ENCODE measurements at places on chromosomes 6 and 20.
A peak's percentile ranks its signal among the peaks of the same experiment; 100 is the strongest.

GRCh38 chr6:128343706-128344105, 176.7 kb downstream of the PTPRK start:
- DNase-seq, result no peak

DNA sequence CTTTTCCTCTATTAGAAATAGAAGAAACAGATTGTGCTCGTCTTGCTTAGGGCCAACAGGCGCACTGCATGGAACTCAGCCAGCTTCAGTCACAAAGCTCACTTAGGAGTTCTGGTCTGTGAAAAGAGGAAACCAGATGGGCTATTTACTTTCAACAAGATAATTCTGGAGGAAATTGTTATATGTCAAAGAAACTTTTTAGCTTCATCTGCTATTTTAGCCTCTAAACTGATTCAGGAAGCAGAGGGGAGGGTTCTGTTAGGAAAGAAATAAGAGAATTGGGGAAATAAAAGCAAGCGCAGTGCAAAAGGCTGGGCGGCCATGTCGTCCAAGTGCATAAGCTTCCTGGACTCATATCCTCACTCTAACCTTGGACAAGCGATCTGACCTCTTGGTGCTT, 21.3 kb downstream of the PRKN start:
- DNase-seq, result no peak

DNA sequence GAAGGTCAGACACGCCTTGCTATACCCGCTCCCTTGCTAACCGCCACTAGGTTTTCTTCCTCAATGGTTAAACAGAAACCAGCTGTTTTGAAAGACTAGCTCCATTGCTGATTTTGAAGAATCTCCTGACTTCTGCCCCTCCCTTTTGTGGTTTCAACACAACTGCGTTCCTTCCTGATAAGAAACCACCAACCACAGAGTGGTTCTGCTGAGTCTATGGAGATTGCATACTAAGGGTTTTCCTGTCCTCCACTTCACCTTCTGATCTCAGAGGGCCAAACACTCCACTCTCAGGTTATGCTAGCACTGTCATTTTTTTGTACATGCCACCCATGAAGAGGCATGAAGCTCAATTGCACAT, 207.9 kb downstream of the MYLK4 start:
- DNase-seq, result peak; percentile 75

GRCh38 chr6:165692106-165692653, 29.1 kb upstream of the PDE10A start:
- DNase-seq, result no peak

GRCh38 chr6:158909938-158910337, 90.1 kb downstream of the RSPH3 start:
- no peak for DNase-seq

- peak; percentile 21 for DNase-seq
Measured at GRCh38 chr6:129209355-129209754, 326.4 kb downstream of the LAMA2 start.

- DNase-seq, result no peak
Measured at GRCh38 chr6:44965708-44966107, 362.4 kb upstream of the RUNX2 start.

- no peak for DNase-seq
Measured at GRCh38 chr6:79612457-79612856, 18.7 kb upstream of the SH3BGRL2 start.

DNA sequence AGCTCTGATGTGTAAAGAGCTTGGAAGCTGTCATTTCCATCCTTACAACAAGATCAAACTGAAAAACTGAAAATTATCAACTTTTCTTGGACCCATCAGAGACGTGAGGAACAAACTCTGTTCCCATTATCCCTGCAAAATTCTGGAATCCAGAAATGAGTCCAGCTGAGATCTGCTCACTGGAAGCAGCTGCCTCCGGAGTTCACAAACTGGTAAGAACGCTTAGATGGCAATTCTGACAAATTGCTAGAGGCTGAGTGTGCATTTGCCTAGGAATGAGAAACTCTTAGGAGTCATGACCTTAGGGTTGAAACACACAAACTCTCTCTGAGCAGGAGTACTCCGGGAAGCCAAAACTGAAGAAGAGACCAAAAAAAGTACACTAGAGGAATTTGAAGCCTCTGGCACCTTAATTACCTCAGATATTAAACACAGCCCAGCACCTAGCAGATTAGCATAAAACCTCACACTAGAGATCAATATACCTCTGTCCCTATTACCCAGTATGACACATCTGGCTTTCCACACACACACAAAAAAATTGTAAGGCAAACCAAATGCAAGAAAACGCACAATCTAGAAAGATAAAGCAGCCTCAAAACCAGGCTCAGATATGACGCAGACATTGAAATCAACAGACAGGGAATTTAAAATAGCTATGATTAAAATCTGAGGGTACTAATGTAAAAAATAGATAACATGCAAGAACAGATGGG, 233.5 kb upstream of the SGK1 start:
- DNase-seq, result peak; percentile 86

DNA sequence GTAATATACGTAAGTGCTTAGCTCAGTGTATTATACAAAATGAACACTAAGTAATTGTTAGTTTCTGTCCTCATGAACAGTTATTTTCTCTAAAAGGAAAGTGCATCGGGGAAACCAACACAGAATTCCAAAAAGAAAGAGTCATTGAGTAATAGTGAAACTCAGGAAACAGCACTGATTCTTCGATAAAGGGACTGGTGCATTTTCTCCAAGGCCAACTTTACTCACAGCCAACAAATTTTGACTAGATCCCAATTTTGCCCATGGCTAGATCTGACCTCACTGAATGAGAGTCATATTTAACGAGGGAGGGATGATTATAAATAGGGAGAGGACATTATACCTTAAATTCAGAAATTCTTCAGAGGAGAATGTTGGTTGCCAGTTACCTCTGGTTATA, 390.9 kb upstream of the NRSN1 start:
- no peak for DNase-seq

- DNase-seq, result no peak
Measured at GRCh38 chr6:166393535-166393823, 10.7 kb upstream of the MPC1 start.
